ENCODE measurements at places on chromosomes 1 and 21.

DNA sequence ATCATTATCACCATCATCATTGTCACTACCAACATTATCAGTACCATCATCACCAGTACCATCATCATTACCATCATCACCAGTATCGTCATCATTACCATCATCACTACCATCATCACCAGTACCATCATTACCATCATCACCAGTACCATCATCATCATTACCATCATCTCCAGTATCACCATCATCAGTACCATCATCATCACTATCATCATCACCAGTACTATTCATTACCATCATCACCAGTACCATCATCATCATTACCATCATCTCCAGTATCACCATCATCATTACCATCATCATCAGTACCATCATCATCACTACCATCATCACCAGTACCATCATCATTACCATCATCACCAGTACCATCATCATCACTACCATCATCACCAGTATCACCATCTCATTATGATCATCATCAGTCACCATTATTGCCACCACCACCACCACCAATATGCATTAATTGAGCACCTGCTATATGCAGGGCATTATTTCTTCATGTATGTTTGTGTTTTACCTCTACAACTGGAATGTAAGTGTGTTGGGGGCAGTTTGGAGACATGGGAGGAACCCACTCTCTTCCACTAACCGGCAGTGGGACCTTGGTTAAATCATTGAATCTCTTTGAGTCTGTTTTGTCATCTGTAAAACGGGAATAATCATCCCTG lies 7.0 kb downstream of the ZBTB8B start:
- DNase-seq = no peak

- DNase-seq = no peak
Observed at GRCh38 chr1:92926873-92927272, 34.4 kb downstream of the DIPK1A start.

GRCh38 chr1:229596925-229597699 lies 28.8 kb downstream of the TAF5L start:
- DNase-seq = no peak

DNA sequence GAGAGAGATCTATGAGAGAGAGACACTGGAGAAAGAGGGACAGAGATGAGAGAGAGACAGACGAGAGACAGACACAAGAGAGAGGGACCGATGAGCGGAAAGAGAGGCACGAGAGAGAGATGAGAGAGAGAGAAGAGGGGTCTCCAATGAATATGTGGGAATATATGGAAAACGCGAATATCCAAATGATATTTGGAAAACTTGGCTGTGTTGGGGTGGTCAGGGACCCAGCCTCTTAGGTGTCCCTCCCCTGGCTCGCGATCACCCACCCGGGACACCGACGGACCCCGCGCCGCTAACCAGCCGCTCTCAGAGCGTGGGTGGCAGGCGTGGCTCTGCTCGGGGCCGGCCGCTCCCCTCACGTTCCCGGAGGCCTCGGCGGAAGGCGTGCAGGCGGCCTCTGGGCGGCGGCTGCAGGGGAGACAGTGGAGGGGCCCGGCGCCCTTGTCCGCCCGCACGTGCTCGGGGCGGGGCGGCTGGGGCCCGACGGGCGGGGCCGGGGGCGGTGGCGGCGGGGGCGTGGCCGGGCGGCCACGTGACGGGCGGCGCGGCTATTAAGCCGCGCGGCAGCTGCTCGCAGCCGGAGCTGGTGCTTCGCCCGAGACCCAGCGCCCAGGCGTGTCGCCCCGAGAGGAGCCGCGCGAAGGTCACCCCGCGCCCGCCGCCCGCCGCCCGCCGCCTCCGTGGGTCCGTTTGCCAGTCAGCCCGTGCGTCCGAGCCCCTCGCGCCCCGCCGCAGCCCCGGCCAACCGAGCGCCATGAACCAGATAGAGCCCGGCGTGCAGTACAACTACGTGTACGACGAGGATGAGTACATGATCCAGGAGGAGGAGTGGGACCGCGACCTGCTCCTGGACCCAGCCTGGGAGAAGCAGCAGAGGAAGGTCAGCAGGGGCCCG lies at the start of gene ACTN2:
Gene ACTN2 (plus strand): TSS at position 583 of the 898 bp plus-strand sequence. CDS start 175 bp downstream, at position 758.
- peak; percentile 22 for DNase-seq

- DNase-seq = no peak
Observed at GRCh38 chr21:36035381-36035791, 24.9 kb downstream of the SETD4 start.

GRCh38 chr1:241362350-241362749 lies 5.3 kb upstream of the RGS7 start:
- DNase-seq = no peak

DNA sequence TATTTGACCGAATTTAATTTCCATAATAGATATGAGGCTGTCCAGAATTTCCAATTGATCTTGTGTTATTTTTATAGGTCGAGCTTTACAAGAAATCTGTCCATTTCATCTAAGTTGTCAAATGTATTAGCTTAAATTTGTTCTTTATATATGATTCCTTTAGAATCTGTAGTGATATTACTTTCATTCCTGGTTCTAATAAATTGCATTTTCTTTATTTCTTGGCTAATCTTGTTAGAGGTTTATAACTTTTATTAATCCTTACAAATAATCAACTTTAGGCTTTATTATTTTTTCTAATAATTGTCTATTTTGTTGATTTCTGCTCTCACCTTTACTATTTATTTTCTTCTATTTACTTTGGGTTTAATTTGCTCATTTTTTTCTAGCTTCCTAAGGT lies 14.0 kb downstream of the IFT25 start:
- no peak for DNase-seq

GRCh38 chr1:203229471-203230135 lies at the start of gene CHIT1:
Gene CHIT1 (minus strand): TSS chr1:203229673. CDS start chr1:203229636, 37 bp downstream.
- DNase-seq = no peak

- no peak for DNase-seq
Observed at GRCh38 chr1:89098857-89099256, 27.1 kb downstream of the GBP2 start.

- no peak for DNase-seq
Observed at GRCh38 chr1:240070188-240070587, 21.5 kb upstream of the FMN2 start.

- DNase-seq = no peak
Observed at GRCh38 chr21:19553919-19554615, 1150.5 kb upstream of the TMPRSS15 start.

DNA sequence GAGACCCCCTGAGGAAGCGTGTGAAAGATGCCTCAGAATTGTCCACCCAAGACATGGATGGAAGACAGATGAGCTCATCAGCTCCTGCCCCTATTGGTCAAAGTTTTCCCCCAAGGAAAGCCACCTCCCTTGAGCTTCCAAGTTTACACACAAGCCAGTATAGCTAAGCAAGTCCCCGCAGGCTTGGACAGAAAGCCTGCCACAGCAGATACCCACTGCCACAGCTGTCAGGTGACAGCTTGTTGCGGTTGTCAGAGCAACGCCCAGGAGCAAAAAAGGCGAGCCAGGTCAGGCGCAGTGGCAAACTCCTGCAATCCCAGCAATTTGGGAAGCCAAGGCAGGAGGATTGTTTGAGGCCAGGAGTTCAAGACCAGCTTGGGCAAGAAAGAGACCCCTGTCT lies 60.9 kb upstream of the IFNAR2 start:
- DNase-seq = no peak

GRCh38 chr1:27161594-27161993 lies 6.7 kb upstream of the SLC9A1 start:
- peak; percentile 27 for DNase-seq

DNA sequence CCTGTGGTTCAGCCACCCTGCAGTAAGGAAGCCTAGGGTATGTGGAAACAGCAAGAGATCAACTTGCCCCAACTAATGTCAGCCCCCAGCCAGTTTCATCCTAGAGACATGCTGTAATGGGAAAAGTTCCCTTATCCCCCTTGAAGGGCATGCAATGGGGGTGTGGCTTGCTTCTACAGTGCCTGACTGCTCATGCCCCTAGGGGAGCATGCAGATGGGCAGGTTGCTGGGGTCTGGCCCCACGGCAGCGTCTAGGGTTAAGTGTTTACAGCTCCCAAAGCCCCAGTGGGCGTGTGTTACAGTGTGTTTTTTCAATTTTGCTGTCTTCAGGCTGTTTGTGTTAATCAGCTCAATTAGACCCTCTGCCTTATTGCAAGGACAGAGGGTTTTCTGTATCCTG lies 1105.9 kb downstream of the AMY1C start:
- DNase-seq = no peak

DNA sequence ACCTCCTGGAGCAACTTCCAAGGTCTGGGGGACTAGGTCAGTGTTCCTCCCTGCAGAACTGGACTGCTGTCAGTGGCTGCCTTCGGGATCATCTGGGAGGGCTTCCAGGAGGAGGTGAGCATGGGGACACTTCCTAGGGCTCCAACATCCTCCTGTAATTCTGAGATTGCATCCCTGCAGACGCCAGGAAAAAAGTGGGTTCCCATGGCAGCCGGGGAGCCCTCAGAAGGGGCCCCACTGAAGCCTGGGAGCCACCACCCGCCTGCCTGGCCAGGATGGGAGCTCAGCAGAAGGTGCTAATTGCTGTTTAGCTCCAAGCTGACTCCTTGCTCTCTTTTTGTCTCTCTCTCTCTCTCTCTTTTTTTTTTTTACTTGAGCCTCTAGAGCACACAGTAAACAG lies 16.1 kb upstream of the ARF1 start:
- DNase-seq = no peak

- no peak for DNase-seq
Observed at GRCh38 chr1:106798991-106799390, 257.5 kb upstream of the PRMT6 start.

DNA sequence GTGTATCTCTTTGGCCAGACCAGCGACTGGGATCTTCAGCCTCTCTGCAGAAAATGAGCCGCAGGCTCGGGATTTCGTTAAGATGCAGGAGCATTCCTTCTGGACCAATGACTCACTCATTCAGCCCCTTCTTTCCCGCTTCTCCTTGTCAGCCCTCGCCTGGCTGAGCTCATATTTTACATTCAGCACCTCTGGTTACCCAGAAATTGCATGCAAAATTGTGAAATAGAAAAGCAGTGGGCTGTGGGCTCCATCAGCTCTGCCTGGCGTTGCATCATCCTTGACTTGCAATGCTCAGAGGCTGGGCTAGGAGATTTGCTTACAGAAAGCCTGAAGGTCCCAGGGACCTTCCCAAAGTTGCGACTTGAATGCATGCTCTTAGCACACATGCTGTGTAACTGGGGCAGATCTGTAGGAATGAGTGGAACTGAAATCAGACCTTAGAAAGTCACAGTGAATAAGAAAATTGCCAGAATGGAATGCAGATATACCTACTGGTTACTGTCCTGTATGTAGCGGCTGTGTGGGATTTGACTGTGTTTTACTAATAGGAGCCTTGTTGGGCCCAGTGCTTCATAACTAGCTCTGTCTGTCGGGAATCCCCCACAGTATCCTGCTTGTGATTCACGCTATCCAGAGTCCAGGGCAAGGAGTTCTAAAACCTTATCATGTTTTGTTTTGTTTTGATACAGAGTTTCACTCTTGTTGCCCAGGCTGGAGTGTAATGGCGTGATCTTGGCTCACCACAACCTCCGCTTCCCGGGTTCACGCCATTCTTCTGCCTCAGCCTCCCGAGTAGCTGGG lies 444.8 kb downstream of the KIF26B start:
- DNase-seq = no peak

DNA sequence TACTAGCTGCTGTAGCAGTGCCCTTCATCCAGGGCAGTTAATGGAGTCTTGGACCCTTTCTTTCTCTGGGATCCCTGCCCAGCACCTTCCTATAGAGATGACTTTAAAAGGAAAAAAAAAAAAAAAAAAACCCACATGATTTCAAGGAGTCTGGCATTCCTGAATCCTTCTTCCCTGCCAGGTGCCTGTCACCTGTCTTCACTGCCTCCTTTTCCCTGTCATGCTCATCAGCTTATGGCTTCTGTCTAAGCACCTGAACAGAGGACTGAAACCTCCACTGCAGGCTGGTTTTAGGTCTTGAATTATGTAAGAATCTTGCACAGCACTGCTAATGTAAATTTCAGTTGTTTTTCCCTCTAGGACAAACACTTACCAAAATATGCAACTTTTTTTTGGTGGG lies 24.9 kb downstream of the PPT1 start:
- DNase-seq = no peak

Measured in CD4-positive, alpha-beta T cell (primary cell).